ENCODE measurements at places on chromosomes 12 and 14.

- no peak for DNase-seq
These were observed 57.3 kb downstream of the EP400 start for GRCh38 chr12:132007041-132007440.

DNA sequence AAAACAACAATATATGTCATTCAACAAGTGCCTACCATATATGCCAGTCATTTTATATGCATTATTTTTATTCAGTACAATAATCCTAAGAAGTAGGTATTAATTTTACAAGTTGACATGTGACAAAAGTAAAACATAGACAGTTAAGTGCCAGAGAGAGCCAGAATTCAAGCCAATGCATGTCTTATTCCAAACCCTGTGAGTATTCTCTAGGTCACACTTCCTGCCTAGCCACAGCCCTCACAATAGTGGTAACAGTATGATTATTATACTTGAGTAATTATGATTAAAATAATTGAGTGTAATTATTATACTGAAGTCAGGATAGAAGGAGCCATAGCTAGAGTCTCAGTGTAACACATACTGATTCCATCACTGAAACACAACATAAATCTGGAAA lies 52.2 kb downstream of the KIF21A start:
- DNase-seq: no peak

DNA sequence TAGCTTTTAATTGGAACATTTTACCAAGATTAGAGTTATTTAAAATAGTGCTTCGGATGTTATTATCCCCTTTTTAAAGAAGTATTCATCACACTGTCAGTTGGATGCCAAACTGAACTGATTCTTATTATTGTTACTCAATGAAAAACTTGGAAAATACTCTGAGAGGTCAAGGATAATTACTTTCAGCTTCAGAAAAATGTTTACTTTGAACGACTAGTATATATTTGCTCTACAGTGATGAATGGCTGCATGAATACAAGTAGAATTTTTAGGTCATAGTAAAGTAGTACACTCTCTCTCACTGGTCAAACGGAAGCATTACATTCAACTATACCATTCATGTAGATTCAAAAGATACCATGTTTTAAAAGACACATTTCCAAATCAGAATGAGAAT lies 269.2 kb downstream of the CCDC91 start:
- no peak for DNase-seq

DNA sequence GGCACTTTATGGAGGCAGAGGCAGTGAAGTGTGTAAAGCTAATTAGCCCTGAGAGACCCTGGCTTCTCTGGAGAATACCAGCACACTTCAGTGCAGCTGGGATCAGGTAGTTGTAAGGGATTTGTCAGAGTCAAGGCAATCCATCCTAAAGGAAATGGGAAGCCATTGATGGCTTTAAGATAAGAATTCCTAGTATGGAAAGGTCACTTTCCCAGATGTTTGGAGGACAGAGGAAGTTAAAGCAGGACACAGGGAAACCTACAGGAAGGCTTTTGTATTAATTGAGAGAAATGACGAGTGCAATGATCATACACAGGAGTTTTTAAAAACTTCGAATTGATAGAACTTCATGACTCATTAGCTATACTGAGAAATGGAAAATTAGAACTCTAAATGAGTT lies 254.4 kb downstream of the SLC16A7 start:
- DNase-seq: no peak

- DNase-seq: no peak
These were observed 46.0 kb downstream of the FAM222A start for GRCh38 chr12:109759595-109759994.

DNA sequence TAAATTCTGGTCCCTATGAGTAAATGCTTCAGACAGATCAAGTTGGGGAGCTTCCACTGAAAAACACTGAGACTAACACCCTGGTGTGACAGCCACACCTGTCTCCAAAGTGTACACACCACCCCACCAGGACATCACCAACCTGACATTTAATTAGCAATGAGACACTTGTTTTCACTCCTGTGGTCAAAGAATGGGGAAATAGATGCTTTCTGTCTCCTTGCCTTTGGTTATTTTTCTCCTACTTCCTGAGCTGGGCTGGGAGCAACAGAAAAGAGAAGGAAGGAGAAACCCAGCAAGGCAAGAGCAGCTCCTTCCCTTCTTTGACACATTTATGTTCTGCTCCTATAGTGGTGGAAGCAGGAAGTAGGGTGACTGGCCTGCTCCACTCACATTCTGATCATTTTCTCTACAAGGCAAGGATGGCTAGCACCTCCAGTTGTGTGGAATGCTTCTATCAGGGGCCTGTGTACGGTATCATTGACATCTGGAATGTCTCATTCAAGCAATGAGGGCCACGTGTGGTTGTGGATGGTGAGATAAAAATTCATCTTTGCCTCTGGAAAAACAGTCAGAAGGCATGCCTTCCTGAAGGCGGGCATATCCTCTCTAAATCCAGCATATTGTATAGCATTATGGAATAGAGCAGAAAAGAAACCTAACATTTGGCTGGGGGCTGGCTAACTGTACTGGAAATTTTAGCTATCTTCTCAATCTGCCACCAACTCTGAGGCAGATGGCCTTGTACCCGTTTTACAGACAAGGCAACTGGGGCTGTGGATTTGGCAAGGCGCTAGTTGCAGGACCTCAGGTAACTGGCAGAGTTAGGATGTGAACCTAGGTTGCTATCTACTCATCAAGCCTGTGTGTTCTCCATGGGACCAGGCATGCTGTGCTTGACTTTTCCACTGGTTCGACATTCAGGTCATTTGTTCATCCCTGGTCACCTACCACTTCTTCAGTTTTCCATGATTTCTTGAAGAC lies 24.8 kb upstream of the LGALS3 start:
- DNase-seq: no peak

DNA sequence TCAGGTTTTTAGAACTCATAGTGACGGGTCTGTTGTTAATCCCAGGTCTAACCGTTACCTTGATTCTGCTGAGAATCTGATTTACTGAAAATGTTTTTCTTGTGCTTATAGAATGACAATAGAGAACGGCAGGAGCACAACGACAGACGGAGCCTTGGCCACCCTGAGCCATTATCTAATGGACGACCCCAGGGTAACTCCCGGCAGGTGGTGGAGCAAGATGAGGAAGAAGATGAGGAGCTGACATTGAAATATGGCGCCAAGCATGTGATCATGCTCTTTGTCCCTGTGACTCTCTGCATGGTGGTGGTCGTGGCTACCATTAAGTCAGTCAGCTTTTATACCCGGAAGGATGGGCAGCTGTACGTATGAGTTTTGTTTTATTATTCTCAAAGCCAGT lies 34.4 kb downstream of the PSEN1 start:
- DNase-seq: no peak

All from HS-27A (cell line).